Sigmoid colon (tissue), 7 donors: ENCODE measurements at places on chromosomes 4 and X.

DNA sequence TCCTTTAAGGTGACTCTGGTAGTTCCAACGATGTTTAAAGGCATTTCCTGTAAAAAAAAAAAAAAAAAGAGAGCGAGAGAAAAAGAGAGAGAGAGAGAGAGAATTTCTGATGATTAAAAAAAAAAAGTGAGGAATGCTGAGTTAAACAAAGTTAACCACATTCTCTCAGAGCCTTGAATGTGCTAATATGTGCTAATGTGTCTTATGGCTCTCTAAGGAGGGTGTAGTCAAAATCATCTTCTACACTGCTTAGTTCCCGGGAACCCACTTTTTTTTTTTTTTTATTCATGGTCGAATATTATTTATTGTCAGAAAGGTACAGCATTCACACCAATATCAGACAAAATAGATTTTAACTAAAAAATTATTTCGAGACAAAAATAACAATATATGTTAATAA, 111.7 kb downstream of the SNCA start:
- DNase-seq, result no peak
- H3K36me3 ChIP-seq, result no peaks in the 10 kb centered on the region
- no peak overlapping the region for H3K27ac ChIP-seq
- no peak overlapping the region for H3K4me3 ChIP-seq
- no peaks in the 10 kb centered on the region for H3K4me1 ChIP-seq
- H3K27me3 ChIP-seq, result no peaks in the 10 kb centered on the region

- no peak overlapping the region for H3K27ac ChIP-seq
- H3K4me1 ChIP-seq, result no peaks in the 10 kb centered on the region
- no peaks in the 10 kb centered on the region for H3K36me3 ChIP-seq
- no peak for DNase-seq
- H3K27me3 ChIP-seq, result no peaks in the 10 kb centered on the region
Measured at GRCh38 chr4:7263166-7263565, 70.8 kb downstream of the SORCS2 start.

DNA sequence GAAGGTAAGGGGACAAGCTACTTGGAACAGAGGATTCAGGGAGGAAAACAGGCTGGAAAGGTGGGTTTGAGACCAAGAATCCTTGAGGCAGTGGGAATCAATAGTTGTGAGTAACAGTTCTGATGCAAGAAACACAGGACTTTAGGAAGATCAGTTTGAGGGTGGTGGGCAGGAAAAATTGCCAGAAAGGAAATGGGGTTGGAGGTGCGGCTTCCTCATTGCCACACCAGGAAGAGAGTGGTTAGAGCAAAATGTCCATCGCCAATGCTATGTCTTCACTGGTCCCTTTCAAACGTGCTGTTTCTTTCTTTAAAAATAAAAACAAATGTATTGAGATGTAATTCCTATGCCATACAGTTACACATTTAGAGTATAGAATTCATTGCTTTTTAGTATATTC, 57.1 kb upstream of the NOCT start:
- H3K27ac ChIP-seq, result no peak overlapping the region
- DNase-seq, result no peak
- H3K4me3 ChIP-seq, result no peak overlapping the region
- no peaks in the 10 kb centered on the region for H3K36me3 ChIP-seq
- H3K4me1 ChIP-seq, result no peaks in the 10 kb centered on the region
- no peaks in the 10 kb centered on the region for H3K27me3 ChIP-seq

DNA sequence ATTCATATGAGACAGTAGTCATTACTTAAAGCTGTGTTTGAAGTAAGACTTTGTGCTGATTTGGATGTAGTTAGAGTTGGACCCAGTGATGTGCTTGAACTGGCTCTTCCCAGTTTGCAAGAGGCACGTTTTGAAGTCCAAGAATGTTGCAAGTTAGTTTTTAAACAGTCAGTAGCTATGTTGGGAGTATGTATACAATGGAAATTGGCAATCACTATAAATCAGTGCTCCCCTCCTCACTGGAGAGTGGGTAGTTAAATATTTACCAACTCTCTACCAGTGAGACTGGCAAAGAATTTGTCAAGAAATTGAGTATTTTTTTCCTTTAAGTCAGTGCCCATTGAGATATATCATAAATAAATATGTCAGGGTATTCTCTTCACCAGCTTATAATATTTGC, 191.9 kb upstream of the SPRY1 start:
- no peak overlapping the region for H3K4me3 ChIP-seq
- no peaks in the 10 kb centered on the region for H3K36me3 ChIP-seq
- DNase-seq, result no peak
- H3K27me3 ChIP-seq, result no peaks in the 10 kb centered on the region

GRCh38 chr4:91058345-91058744, 931.2 kb downstream of the CCSER1 start:
- H3K27me3 ChIP-seq, result no peaks in the 10 kb centered on the region
- DNase-seq, result no peak
- H3K4me3 ChIP-seq, result no peak overlapping the region
- H3K4me1 ChIP-seq, result no peaks in the 10 kb centered on the region
- H3K36me3 ChIP-seq, result no peaks in the 10 kb centered on the region

GRCh38 chrX:33207056-33207455, 4.3 kb downstream of the DMD start:
- no peak for DNase-seq
- H3K27ac ChIP-seq, result peak overlapping the region; percentile 48
- no peaks in the 10 kb centered on the region for H3K4me1 ChIP-seq
- no peaks in the 10 kb centered on the region for H3K27me3 ChIP-seq
- H3K4me3 ChIP-seq, result peak overlapping the region; percentile 40

DNA sequence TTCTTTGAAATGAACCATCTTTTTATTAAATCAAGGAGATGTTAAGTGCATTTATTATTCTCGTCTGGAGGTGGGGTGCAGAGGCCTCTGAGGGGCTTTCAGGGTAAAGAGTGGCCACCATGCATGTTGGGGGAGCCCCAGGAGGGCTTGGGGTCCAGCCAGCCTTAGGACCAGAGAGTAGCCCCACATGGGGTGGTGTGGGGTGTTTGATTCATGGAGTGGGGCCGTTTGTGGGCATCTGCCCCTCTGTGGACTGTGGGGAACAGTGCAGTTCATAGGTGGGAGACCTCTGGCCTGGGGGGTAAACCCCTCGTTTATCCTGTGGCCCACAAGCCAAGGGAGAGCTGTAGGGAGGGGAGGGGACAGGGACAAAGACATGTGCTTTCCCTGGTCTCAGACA, 26.9 kb downstream of the HTRA3 start:
- no peak for DNase-seq
- H3K4me3 ChIP-seq, result no peak overlapping the region
- no peaks in the 10 kb centered on the region for H3K27me3 ChIP-seq

- H3K27ac ChIP-seq, result no peak overlapping the region
- H3K4me1 ChIP-seq, result no peaks in the 10 kb centered on the region
- no peaks in the 10 kb centered on the region for H3K27me3 ChIP-seq
- no peak for DNase-seq
- no peak overlapping the region for H3K4me3 ChIP-seq
Measured at GRCh38 chr4:109169170-109169569, 133.3 kb downstream of the COL25A1 start.

DNA sequence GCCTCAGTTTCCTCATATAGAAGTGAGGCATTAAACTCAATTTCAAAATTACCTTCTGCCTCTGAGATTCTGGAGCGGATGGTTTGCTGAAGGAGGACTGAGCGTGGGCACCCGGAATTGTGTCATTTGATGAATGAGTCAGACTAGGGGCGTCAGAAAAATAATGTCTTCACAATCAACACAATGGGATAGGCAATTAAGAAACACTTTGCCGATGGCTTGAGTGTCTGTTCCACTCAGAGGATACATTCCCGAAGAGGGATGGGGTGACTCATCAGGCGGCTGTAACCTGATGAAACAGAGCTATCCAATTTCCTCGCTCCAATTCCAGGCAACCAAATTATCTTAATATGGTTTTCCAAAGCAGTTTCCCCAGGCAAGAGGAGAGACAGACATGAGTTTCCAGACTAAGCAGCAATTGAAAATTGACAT, 1.2 kb upstream of the CHRNA9 start:
- DNase-seq, result no peak
- no peaks in the 10 kb centered on the region for H3K36me3 ChIP-seq
- H3K4me1 ChIP-seq, result no peaks in the 10 kb centered on the region
- H3K27me3 ChIP-seq, result no peaks in the 10 kb centered on the region

DNA sequence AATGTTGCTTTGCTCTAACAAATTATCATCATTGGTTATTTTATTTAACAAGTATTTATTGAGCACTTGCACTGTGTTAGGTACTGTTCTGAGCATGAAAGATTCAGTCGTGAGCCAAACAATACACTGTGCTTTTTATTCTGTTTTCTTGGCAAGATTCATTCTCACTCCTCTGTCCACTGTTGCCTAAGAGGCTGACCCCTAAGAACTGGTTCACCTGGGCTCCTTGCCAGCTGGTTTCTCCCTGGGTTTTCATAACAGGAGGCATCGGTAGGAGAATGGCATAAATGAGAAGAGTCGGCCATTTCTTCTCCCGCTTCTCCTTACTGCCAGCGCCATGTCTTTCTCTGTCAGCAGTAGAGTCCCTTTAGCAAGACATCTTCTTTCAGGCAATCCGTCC, 243.7 kb upstream of the DIAPH2 start:
- H3K27me3 ChIP-seq, result no peaks in the 10 kb centered on the region
- no peak overlapping the region for H3K27ac ChIP-seq
- no peaks in the 10 kb centered on the region for H3K36me3 ChIP-seq

DNA sequence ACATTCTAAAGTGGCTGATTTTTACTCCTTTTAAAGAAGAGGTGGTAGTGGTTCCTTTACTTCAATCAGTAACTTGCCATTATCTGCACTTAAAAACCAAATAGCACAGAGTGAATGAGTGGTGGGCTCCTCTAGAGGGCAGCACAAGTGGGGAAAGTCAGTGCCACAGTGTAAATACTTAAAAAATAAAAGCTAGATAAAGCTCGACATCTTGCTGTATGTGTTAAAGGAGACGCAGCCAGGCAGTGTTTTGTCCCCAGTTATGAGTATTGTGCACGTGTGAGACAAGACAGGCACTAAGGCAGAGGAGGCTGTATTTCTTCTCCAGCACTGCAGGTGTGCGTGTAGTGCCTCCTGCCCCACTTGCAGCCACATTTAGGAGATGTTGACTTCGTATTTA, 24.6 kb downstream of the NAP1L5 start:
- H3K27ac ChIP-seq, result no peak overlapping the region
- DNase-seq, result no peak
- no peaks in the 10 kb centered on the region for H3K4me1 ChIP-seq
